ENCODE measurements at places on chromosomes 7 and 10.

GRCh38 chr7:34396437-34397064 lies 261.5 kb upstream of the NPSR1 start:
- DNase-seq, result no peak

DNA sequence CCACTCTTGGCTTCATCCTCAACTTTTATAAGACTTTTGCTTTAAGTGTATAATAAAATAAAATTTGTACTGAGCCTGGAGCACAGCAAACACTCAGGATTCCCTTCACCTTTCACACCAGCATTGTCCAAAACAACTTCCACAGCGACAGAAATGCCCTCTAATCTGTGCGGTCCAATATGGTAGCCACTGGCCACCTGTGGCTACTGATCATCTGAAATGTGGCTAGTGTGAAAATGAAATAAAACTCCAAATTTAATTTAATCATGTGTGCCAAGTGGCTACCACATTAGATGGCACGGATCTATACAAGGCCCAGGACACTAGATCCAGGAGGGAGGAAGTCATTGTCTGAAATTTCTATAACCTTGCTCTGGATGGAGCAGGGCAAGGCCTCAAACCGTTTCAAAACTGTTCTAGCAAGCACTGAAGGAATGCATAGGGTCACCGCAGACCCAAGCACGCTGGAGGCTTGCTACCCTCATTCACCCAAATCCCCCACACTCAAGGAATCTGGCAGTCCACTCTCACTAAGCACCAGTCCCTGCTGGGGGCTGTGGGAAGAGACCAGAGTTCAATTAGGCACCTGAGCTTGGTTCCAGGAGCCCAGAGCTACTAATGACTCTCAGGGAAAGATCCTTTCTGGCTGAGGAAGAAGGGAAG lies 6.3 kb upstream of the MYO1G start:
- DNase-seq, result no peak

GRCh38 chr10:23359692-23360380 lies 15.2 kb upstream of the C10orf67 start:
- no peak for DNase-seq

DNA sequence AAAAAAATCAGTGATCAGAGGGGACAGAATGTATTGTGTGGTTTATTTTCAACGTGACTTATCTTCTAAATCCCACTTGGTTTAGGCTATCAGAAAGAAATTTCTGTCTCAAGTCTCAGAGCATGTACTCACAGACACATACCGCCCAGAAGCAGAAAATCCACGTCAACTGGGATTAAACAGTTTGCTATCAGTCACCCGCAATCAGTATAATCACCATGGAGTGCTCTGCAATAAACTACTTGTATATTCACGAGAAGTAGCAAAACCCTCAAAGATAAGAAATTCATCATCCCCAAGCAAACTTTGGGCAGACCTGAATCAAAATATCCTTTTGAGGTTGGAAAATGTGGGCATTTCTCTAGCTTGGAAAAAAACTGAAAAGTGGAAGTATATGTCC lies 259.1 kb downstream of the FGFR2 start:
- no peak for DNase-seq

DNA sequence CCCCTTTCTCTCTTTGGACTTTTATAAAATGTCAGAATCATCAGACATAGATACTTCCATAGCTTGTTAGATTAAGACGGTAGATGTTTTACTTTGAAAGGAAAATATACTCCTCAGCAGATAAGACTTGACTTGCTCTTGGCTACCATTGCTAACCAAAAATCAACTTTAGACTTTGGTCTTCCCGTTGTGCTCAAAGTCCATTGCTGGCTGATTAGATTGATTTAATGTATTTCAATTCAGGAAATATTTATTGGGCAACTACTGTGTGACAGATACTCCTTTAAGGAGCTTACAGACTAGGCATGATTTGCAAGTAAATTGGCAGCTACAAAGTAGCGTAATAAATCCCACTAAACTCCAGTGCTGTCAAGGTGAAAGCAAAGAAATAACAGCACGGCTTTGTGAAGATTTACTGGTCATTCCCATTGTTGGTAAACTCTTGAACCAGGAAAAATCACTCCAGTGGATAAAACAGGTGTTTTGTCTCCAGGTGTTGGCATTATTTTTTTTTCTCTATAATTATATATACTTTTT lies 95.7 kb upstream of the ARMC3 start:
- DNase-seq, result no peak

DNA sequence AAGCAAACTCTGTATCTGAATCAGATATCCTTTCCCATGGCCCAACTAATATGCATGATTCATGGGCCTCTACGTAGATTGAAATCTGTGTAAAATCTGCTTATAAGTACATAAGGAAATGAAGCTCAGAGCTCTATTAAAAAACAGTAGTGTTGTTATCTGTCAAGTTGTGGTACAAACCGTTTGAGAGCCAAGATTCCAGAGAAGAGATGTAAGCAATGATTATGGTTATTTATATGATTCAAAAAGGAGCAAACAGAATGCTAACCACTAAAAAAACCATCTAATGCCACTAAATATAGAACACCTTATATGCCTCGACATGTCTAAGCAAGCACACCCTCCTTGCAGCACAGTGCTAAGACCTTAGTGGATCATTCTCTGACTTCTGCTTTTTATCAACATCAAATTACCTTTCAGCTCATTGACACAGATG lies 26.6 kb downstream of the RPP38 start:
- no peak for DNase-seq

DNA sequence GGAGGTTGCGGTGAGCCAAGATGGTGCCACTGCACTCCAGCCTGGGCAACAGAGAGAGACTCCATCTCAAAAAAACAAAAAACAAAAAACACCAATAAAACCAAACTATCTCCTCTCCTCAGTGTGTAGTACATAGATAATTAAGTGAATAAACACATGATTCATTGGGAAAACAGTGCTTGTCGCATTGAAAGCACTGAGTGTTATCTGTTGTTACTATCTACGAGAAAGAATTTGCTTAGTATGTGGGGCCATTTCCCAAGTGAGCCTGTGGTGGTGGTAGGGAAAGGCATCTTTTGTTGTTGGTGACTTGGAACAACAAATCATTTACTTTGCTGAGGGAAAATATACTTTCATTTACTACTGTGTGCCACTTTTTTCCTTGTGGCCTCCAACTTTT lies 42.6 kb downstream of the RSBN1L start:
- DNase-seq, result no peak

GRCh38 chr7:30851651-30852307 lies 59.9 kb upstream of the AQP1 start:
- DNase-seq, result no peak

DNA sequence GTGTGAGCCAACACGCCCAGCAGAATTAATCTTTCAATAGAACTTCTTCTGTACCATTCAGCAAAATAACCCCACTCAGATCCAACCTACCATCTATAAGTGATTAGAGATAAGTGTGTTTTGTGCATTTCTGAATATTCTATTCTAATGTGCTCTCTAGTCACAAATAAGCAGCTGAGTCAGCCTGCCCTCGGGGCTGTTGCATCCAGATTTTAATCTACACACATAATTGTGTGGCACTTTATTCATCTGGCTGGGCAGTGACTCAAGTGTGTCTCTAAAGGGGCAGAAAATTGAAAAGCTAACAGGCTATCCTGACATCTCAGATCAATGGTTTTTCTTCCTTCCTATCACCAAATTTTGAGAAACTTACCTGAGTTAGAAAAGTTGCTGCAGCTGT lies 60.3 kb downstream of the PRR15 start:
- no peak for DNase-seq

DNA sequence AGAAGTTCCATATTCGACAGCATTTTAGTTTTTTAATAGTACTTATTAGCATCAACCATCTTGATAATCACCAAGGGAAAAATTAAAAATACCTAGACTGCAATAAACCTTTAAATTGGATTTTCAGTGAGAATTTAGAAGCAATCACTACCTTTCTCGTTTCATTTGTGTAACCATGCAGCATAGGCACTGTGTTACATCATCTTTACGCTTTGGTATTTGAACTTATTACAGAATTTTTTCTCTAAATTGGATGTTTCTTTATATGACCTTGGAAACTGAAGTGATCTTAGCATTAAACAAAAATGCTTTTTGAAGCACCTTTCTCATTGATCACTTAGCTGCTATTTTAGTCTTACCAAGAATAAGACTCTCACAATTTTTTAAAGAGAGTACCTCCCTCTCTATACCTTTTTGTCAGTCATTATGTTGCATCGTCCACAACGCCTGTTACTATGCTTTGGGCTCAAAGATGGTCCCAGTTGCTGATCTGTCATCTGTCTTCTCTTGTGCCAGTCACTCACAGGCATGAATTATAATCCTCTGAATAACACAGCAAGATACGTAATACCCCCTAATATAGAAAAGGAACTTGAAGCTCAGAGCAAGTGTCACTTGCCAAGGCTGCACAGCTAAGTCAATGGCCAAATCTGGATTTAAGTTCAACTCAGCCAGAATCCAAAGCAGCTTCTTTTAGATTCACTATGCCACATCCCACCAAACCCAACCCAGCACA lies 19.6 kb upstream of the ASCC1 start:
- no peak for DNase-seq

DNA sequence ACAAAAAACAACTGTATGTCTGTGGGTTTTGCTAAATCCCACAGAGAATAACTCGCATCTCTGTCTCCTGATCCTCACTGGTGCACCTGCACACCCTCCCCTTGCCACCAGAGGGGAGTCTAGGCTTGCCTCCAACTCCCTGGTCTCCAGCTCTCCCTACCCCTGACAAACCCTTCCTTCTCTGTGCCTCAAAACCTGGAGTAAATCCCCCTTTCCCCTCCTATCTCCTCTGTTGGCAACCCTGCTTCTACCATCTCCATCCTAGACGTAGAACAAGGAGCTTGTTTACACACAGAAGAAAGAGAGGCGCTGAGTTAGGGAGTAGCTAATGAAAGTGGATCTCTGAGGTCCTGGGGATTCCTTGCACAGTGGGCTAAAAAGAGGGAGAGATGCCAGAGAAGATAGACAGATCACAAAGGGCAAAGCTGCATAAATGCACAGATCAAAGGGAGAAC lies 6.0 kb downstream of the MBLAC1 start:
- peak; percentile 16 for DNase-seq

DNA sequence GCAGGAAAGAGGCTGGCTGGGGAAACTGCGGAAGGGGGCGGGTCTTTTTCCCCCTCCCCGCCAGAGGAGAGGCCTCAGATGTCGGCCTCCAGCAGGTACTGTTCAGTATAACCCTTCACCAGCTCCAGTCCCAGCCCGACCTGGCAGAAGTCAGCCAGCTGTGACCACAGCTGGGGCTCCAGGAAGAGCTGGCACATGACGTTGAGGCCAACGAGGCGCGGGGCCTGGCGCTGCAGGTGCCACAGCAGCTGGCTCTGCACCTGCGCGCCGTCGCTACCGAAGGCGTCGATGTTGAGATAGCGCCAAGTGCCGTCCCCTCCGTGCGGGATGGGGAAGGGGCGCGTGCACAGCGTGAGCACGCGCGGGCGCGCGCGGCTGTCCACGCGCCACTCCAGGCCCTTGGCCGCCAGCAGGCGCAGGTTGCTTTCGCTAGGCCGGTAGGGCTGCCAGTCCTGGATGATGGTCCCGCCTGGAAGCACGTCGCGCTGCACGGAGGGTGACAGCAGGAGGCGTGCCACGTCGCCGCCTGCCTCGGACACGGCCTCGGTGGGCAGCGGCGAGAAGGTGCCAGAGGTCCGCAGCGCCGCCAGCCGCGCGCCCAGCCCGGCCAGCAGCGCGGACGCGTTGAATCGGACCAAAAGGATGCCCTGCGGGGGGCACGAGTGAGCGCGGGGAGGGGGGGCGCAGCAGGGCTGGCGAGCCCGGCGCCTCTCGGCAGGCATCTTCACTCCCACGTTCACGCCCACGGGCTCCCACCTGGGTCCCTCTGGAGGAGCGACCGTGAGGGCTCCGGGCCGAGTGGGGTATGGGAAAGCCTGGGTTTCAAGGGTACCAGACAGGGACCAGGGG lies 6.9 kb upstream of the VGF start:
- DNase-seq, result peak; percentile 65

GRCh38 chr10:61899997-61900828 lies 1.3 kb upstream of the ARID5B start:
- DNase-seq, result peak; percentile 42

GRCh38 chr10:72337039-72337629 lies 17.6 kb downstream of the DNAJB12 start:
- no peak for DNase-seq

GRCh38 chr7:34332006-34332405 lies 326.0 kb upstream of the NPSR1 start:
- no peak for DNase-seq

DNA sequence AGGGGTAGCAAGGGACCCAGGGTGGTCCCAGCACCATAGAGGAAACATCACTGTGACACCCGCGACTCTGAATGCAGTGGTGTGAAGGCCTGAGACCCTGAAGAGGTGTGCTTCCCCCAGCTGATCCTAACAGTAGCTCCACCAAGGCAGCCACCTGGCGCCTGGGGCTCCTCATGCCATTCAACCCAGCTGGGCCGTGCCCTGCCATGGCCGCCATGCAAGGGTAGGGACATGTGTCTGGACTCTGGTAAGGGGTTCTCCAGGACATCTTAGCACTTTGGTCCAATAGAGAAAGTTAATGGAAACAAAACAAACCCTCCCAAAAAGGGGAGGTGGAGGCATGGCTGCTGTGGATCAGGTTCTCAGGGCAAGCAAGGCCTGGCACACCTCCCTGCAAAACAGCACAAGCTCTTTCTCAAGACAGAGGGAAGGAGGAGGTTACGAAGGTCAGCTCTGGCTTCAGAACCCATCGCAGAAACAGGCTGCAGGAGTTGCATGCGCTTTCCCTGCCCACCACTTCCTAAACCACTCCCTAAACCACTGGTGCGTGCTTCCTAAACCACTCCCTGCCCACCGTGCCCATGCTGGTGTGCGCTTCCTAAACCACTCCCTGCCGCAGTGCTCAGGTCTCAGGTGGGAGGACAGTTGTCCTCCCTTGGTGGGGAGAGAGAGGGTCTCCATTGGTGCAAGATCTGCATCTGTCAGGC lies 108.7 kb downstream of the LARP4B start:
- no peak for DNase-seq

- no peak for DNase-seq
These were observed 8.3 kb upstream of the ZC3HAV1L start for GRCh38 chr7:139043823-139044812.

GRCh38 chr10:18246967-18247366 lies 106.7 kb downstream of the CACNB2 start:
- no peak for DNase-seq

- no peak for DNase-seq
These were observed 70.5 kb downstream of the GNA12 start for GRCh38 chr7:2773608-2774007.
